Aorta (tissue), 5 donors: ENCODE measurements at places on chromosomes 6 and 20. TPM values are rescaled to one million over a fixed set of nuclear protein-coding genes. Genes with fewer than 3 reads are reported as not detected.
A peak's percentile ranks its signal among the peaks of the same experiment; 100 is the strongest.

The SLC4A11 gene
- 0.29 TPM for total RNA-seq

The GJA1 gene
- 213 TPM for total RNA-seq

The DZANK1 gene
- 2.3 TPM for total RNA-seq

The KDM1B gene
- total RNA-seq, result 12.6 TPM

The CST7 gene
- total RNA-seq, result 3.1 TPM

The TTK gene
- total RNA-seq, result 0.45 TPM

The ATP6V1G2 gene
- 1.5 TPM for total RNA-seq

DNA sequence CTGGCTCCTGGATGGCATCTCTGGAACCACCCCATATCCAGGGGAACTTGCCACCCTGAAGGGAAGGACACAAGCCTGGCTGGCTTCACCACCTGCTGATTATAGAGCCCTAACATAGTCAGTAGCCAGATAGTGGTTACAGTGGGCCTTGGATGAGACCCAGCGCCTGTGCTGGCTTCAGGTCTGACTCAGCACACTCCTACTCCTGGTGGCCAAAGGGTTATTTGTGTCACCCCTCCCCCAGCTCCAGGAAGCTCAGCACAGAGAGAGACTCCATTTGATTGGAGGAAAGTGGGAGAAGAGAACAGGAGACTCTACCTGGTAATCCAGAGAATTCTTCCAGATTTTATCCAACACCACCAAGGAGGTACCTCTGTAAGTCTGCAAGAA lies 12.8 kb downstream of the SNX14 start:
- no peak for DNase-seq
- no peak overlapping the region for H3K4me3 ChIP-seq
- no peaks in the 10 kb centered on the region for H3K36me3 ChIP-seq
- no peaks in the 10 kb centered on the region for H3K27me3 ChIP-seq
- no peak overlapping the region for H3K27ac ChIP-seq

DNA sequence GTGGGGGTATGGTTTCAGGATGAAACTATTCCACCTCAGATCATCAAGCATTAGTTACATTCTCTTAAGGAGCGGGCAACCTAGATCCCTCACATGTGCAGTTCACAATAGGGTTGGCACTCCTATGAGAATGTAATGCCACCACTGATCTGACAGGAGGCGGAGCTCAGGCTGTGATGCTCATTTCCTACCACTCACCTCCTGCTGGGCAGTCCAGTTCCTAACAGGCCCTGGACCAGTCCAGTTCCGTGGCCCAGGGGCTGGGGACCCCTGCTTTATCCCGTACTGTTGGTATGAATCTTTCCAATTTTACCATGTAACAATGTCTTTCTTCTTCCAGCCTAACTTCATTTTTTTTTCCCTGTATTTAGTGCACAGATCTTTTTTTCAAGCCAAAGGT lies 94.9 kb downstream of the OGFRL1 start:
- DNase-seq, result no peak
- H3K27me3 ChIP-seq, result no peaks in the 10 kb centered on the region
- peaks cover 4% of the 10 kb centered on the region for H3K4me1 ChIP-seq
- no peak overlapping the region for H3K27ac ChIP-seq
- no peak overlapping the region for H3K4me3 ChIP-seq
- H3K36me3 ChIP-seq, result no peaks in the 10 kb centered on the region

DNA sequence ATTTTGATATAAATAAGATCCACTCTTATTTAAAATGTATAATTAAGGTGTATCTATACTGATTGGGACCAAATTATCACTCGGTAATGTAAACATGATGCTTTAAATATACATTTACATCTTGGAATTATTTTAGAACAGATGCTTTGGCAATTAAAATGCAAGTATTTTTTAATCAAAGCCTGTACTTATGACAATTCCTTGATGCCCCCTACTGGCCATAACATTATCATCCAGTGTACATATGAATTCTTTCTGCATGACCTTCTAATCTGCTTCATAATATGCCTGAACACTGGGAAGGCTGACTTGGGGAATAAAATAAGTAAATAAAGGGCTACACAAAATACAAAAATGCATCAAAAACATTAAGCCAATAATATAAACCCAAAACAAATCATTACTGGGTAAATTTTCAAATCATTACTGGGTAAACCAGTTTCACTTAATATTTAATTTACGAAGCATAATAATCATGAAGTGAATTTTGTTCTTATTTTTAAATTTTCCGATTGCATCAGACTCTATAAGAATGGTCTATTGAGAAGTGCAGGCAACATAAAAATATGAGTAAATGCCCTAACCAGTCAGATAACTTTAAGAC lies 65.1 kb downstream of the CGA start:
- no peaks in the 10 kb centered on the region for H3K36me3 ChIP-seq
- H3K4me1 ChIP-seq, result no peaks in the 10 kb centered on the region
- DNase-seq, result no peak
- H3K27ac ChIP-seq, result no peak overlapping the region

- no peak overlapping the region for H3K27ac ChIP-seq
- no peak for DNase-seq
- H3K4me1 ChIP-seq, result no peaks in the 10 kb centered on the region
Measured at GRCh38 chr6:107817784-107818183, 6.3 kb downstream of the SCML4 start.

DNA sequence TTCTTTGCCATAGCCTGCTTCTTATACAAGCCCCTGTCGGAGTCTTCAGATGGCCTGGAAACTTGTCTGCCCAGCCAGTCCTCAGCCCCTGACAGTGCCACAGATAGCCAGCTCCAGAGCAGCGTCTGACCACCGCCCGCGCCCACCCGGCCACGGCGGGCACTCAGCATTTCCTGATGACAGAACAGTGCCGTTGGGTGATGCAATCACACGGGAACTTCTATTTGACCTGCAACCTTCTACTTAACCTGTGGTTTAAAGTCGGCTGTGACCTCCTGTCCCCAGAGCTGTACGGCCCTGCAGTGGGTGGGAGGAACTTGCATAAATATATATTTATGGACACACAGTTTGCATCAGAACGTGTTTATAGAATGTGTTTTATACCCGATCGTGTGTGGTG lies 29.5 kb downstream of the SLCO4A1 start:
- no peaks in the 10 kb centered on the region for H3K36me3 ChIP-seq
- DNase-seq, result no peak
- no peaks in the 10 kb centered on the region for H3K27me3 ChIP-seq

DNA sequence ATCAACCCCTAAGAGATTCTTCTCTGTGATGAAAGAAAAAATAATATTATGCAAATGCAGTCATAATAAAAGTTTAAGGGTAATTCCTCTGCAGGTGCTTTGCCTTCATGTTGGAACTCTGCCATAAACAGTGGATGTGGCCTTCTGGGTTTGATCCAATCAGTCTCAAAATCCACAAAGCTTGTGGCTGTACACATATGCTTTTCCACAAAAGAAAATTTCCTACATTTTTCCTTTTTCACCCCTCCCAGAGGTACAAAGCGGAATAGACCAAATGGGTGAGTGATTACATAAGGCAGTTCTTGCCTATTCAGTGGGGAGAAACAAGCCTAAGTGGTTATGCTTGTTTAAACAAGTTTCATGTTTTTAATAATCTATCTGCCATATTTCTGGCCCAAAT lies 16.7 kb downstream of the CALHM5 start:
- DNase-seq, result no peak
- H3K27me3 ChIP-seq, result no peaks in the 10 kb centered on the region
- H3K36me3 ChIP-seq, result no peaks in the 10 kb centered on the region
- H3K4me1 ChIP-seq, result no peaks in the 10 kb centered on the region
- H3K27ac ChIP-seq, result no peak overlapping the region

GRCh38 chr20:54710341-54710740 lies 234.9 kb downstream of the DOK5 start:
- no peak for DNase-seq
- no peaks in the 10 kb centered on the region for H3K36me3 ChIP-seq
- no peak overlapping the region for H3K27ac ChIP-seq
- H3K4me1 ChIP-seq, result no peaks in the 10 kb centered on the region
- no peak overlapping the region for H3K4me3 ChIP-seq

DNA sequence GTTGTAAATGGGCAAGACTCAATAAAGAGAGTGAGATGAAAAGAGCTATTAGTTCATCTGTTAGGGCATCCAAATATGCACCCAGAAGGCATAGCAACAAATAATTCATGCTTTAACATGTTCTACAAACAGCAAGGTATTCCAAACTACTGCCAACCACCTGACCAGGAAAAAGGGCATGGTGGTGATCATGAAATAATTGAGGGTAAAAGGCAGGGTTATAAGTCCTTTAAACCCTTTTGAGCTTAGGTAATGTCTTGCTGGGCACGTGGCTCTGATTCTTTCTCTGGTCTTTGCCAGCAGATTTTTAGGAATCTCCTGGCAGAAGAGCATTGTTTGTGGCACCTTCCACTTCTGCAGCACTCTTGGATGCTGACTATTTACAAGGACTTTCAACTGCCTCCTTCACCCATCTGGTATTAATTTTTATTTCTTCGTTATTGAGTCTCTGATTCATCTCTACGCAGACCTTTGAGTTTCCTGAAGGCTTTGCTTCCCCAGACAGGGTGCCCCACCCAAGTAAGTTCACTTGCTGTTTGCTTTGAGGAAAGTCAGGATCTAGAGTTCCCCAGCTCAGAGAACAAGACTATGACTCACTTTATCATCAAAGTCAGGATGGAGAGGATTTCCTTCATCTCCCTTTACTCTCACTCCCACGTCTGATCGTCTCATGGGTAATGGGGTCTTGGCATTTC lies 83.4 kb upstream of the NEDD9 start:
- H3K36me3 ChIP-seq, result no peaks in the 10 kb centered on the region
- DNase-seq, result no peak
- no peaks in the 10 kb centered on the region for H3K27me3 ChIP-seq

- H3K36me3 ChIP-seq, result no peaks in the 10 kb centered on the region
- DNase-seq, result no peak
- H3K27ac ChIP-seq, result no peak overlapping the region
- no peak overlapping the region for H3K4me3 ChIP-seq
- no peaks in the 10 kb centered on the region for H3K4me1 ChIP-seq
Measured at GRCh38 chr20:56368351-56369134, 9.8 kb downstream of the FAM210B start.

- H3K36me3 ChIP-seq, result peaks cover 5% of the 10 kb centered on the region
- no peak overlapping the region for H3K4me3 ChIP-seq
- peak; percentile 70 for DNase-seq
Measured at GRCh38 chr20:63967330-63968135, 2.2 kb downstream of the ZNF512B start.

- no peaks in the 10 kb centered on the region for H3K36me3 ChIP-seq
- DNase-seq, result no peak
- no peaks in the 10 kb centered on the region for H3K27me3 ChIP-seq
- no peak overlapping the region for H3K4me3 ChIP-seq
Measured at GRCh38 chr6:95681736-95682135, 104.4 kb downstream of the MANEA start.

- H3K27me3 ChIP-seq, result peaks cover 4% of the 10 kb centered on the region
- no peak for DNase-seq
- no peaks in the 10 kb centered on the region for H3K4me1 ChIP-seq
- no peak overlapping the region for H3K27ac ChIP-seq
- no peaks in the 10 kb centered on the region for H3K36me3 ChIP-seq
- no peak overlapping the region for H3K4me3 ChIP-seq
Measured at GRCh38 chr6:168326294-168327261, 7.0 kb upstream of the DACT2 start.

DNA sequence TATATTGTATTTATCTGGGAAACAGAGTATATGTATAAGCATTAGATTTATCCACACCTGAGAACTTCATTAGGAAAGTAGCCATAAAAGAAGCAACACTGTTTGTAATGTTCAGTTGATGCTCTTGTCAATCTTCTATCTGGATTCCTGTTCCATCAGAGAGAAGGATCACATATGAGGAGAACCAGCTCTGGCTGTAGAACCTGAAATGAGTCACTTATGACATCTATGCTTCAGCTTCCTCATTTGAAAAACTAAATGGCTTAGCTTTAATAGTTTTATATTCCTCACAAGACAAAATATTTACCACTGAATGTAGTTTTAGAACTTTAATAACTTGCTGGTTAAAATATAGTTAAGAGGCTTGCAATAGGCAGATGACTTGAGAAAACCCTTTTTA lies 144.7 kb downstream of the TASP1 start:
- DNase-seq, result no peak
- H3K4me1 ChIP-seq, result no peaks in the 10 kb centered on the region
- no peaks in the 10 kb centered on the region for H3K36me3 ChIP-seq
- H3K27ac ChIP-seq, result no peak overlapping the region

DNA sequence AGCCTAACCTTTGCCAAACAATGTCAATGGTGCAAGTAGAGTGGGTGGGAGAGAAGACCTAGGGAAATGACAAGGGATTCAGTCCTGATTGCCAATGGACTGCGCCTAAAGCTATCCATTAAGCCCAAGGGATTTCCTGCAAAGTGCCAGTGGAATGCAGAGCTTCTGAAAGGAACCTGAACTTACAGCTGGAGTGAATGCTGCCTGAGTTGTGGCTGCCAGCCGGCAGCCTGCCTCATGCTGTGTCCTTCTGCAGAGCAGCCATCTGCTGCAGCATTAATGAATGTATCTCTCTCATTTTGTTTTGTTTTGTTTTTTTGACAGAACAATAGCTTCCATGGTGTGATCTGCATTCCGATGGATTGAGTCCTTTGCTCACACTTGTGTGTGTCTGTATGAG lies 44.7 kb downstream of the SLC35F1 start:
- H3K4me3 ChIP-seq, result no peak overlapping the region
- DNase-seq, result no peak
- H3K27me3 ChIP-seq, result peaks cover 3% of the 10 kb centered on the region
- no peaks in the 10 kb centered on the region for H3K4me1 ChIP-seq

DNA sequence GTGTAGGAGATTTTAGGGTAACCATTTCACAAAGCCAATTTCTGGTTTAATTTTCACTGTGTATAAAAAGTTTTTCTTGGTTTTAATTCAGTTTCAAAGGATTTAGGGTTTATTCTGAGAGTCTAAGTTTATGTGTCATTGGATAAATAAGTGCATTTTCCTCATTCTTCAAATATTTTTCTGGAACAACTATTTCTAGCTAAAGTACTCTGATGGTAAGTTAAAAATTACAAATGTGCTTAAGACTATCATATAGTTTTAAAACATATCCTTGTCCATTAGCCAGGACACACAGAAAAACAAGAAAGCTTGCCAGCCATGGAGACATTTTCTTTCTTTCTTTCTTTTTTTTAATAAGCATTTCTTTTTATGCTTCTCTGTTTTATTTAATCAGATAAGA lies 333.0 kb downstream of the RFPL4B start:
- H3K36me3 ChIP-seq, result no peaks in the 10 kb centered on the region
- no peak overlapping the region for H3K4me3 ChIP-seq
- H3K4me1 ChIP-seq, result no peaks in the 10 kb centered on the region
- no peak overlapping the region for H3K27ac ChIP-seq

- H3K36me3 ChIP-seq, result no peaks in the 10 kb centered on the region
- no peak overlapping the region for H3K4me3 ChIP-seq
- DNase-seq, result no peak
- H3K27me3 ChIP-seq, result no peaks in the 10 kb centered on the region
- peaks cover 5% of the 10 kb centered on the region for H3K4me1 ChIP-seq
- H3K27ac ChIP-seq, result peak overlapping the region; percentile 52
Measured at GRCh38 chr20:37293301-37293943, 4.0 kb downstream of the MANBAL start.

- no peaks in the 10 kb centered on the region for H3K36me3 ChIP-seq
- no peaks in the 10 kb centered on the region for H3K27me3 ChIP-seq
- no peak overlapping the region for H3K27ac ChIP-seq
- DNase-seq, result no peak
Measured at GRCh38 chr20:9668381-9668780, 154.0 kb downstream of the LAMP5 start.

- H3K27me3 ChIP-seq, result no peaks in the 10 kb centered on the region
- DNase-seq, result no peak
- H3K36me3 ChIP-seq, result no peaks in the 10 kb centered on the region
- H3K27ac ChIP-seq, result no peak overlapping the region
Measured at GRCh38 chr20:59747671-59748515, 143.6 kb downstream of the PHACTR3 start.

- H3K4me1 ChIP-seq, result no peaks in the 10 kb centered on the region
- no peaks in the 10 kb centered on the region for H3K27me3 ChIP-seq
- H3K4me3 ChIP-seq, result no peak overlapping the region
- H3K27ac ChIP-seq, result no peak overlapping the region
- DNase-seq, result no peak
Measured at GRCh38 chr6:157987788-157988699, 6.4 kb downstream of the SYNJ2 start.
